Stimulated activated CD4-positive, alpha-beta T cell treated with anti-CD3 and anti-CD28 coated beads, Interleukin-4, amount 100 ng/mL, for 48 hours (primary cell): ENCODE measurements at places on chromosomes 12 and 14.

- no peak for DNase-seq
Measured at GRCh38 chr12:8455727-8456360, at the start of gene CLEC6A. Gene CLEC6A, plus strand, starts transcription at chr12:8455962. Its CDS starts 150 bp downstream, at chr12:8456112.

DNA sequence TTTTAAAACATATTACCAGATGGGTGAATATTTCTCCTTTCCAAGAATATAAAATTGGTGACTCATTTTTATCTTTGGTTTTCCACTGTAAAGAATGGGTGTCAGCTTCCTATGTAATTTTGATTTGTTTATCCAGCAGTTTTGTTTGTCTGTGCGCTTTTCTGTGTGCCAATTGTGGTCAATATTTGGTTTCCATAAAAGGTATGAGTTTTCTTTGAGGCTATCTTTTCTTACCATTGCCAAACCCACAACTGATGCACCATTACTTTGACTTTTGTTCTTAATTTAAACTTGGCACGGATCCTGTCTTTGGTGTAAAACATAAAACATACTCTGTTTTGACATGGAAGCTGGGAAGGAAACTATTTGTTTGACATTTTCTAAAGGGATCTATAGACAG is 78.8 kb upstream of the NAV3 start:
- no peak for DNase-seq

DNA sequence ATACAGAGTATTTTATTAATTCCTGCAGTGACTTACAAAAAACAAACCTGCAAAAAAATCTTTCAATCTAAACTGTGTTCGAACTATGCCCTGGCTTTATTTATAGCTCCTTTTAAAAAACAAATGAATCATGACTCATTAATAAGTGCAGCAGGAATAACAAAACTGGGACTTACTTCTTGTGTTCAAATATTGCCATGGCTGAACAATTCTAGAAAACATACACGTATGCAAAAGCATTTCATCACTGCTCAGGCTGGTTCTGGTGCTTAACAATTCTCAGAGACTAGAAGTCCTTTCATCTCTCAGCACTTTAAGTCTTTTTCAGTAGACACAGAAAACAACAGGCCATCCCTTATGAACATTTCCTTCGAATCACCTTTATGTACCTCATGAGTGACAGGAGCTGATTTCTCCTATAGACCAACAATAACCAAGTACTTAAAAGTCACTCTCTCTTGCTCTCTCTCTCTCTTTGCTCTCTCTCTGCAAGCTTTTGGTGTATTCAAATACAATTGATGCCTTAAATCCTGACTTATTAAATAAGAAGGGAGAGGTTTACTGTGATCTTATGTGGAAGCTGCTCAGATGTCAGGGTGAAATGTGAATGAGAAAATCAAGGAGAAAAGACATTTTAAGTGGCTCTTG is 268.8 kb downstream of the TTC8 start:
- DNase-seq: no peak

DNA sequence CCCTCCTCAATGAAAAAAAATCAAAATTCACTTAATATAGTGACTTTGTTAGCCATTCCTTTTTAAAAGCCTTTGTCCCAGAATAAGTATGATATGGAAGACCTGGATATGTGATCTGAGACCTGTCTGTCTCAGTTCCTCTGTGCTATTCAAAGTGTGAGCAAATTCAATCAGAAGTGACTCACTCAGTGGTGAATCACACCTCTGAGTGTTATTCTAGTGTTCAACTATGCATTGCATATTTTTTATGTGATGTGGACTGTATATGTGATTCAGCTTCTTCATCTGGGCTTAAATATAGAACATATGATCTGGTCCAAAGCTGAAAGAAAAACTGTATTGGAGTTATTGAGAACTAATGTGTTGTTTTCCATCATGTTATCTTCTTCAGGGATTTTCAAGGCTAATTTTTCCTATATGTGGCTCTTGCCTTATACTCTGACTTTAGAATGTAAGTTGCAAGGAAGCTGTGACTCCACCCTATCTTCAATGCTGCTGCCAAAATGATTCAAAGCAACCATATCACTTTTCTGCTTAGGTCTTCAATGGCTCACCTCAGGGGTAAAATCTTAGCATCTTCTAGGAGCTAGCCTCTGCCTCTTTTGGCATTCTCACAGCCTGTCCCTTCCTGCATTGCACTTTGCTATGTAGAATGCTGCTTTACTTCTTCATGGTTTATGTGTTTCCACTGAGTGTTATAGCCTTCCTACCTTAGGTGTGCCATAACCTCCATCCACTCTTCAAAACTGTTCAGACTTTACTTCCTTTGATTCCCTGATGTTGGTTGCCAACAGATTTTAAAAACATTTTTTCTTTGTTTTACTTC is 169.8 kb downstream of the OTOGL start:
- DNase-seq: no peak

GRCh38 chr12:78494911-78495310 is 369.7 kb upstream of the SYT1 start:
- DNase-seq: no peak

DNA sequence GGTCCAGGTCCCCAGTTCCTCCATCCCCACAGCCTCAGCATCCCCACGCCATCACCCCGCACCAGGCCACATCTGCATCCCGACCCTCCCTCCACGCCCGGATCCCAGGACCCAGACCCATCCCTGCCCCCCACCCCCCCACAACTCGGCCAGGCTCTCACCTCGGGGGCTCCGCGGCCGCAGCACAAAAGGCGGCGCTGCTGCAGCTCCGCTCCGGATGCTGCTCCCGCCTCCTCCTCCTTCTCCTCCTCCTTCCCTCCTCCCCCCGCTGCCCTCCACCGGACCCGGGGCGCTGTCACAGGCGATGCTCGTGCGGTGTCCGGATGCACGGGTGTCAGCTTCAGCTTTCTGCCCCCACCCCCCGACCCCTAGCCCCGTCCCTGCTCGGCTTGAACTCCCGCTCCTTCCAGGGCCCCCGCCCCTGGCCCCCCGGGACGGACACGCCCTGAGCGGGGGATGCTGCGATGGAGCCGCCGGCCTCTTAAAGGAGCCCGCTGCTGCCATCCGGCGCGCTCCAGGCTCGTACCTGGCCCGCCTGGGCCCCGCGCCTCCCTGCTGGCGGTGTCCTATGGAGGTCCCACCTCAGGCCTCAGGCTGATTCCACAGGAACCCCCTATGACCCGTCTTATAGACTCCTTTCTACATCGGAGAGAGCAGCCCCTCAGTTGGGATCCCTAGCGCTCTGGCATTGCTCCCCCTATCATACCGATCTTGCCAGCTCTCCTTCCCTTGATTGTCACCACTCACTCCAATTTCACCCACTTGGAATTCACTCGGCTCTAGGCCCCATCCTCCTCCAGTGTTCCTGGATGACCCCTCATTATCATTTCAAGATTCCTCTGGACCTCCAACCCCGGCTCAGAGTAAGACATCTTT is at the start of gene MAP3K12:
Gene MAP3K12 (minus strand): TSS at position 193 of the 876 bp plus-strand sequence. CDS start 12,067 bp downstream, outside the sequence.
- peak; percentile 56 for DNase-seq

DNA sequence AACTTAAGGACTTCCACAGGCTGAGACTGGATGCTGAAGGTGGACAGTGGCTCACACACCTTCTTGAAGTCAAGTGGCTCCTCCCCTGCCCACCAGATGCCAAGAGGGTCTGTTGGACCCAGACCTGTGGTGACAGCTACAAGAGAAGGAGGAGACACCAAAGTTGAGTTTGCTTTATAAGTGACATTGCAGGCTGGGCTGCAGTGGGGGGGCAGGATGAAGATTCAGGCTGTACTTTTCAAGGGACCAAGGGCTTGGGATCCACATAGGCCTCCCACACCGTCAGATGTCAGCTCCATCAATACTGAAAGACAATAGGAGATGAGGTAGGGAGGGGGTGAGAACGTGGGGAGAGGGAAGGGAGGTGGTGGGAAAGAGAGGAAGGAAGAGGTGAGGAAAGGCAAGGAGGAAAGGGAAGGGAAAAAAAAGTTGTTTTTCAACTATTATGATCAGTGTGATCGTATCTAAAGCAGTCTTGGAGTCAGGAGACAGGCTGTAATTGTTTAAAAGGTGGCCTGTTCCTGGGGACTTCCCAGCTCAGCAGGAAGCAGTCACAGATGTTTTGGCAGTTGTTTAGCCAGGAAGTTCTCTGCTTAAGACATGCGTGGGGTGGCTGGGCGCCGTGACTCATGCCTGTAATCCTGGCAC is 84.1 kb upstream of the RESF1 start:
- DNase-seq: peak; percentile 35

- no peak for DNase-seq
Measured at GRCh38 chr12:17278946-17279345, 673.0 kb upstream of the LMO3 start.

DNA sequence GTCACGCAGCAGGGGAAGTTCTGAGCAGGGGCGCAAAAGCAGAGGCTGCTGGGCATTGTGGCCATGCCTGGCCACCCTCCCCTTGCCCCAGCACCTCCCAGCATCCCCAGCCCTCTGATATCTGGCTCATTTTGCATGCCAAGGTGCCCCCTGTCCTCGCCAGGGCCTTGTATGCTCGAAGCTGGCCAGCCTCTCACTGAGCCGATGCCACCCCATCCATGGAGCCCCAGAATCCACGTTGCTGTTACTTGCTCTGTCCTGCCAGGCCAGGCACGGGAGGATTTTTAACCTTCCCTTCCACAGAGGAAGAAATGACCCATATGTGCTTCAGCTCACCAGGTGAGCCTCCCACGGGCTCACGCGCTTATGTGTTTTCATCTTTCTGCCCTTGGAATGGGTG is 413.4 kb downstream of the BCL11B start:
- DNase-seq: no peak

GRCh38 chr14:56514663-56515371 is 64.8 kb upstream of the TMEM260 start:
- DNase-seq: peak; percentile 7

DNA sequence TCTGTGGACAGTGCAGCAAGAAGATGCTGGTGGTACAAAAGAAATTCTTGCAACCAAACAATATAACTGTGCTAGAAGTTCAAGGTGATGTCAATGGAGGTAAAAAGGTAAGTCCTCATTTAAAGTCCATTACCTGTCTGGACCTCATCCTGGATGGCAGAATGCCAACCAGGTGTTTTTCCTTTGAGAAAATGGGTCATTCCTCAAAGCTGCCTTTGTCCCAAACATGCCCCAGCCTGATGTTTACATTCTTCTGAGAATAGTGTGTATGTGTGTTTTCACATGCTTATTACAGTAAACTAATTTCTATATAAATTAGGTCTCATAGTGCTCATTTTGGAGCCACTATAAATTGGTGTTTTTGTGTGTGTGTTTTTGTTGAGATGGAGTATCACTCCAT is 24.9 kb downstream of the ACTR6 start:
- no peak for DNase-seq

- DNase-seq: no peak
Measured at GRCh38 chr12:114848666-114849065, 164.7 kb upstream of the TBX3 start.

GRCh38 chr14:64602826-64603225 is 53.1 kb downstream of the PPP1R36 start:
- DNase-seq: no peak

DNA sequence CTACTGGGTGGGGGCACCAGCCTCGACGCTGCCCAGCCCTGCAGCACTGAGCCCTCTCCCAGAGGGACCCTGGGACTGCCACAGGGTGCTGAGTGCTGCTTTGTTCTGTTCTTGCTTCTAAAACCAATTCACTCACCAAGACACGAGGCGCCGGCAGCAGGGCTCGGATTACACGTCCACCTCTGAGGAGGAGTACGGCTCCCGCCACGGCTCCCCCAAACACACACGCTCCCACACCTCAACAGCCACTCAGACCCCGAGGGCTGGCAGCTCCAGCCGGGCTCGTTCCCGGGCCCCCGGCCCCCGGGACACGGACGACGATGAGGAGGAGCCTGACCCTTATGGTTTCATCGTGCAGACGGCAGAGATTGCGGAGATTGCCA is 24.3 kb downstream of the CEP170B start:
- DNase-seq: no peak

- DNase-seq: no peak
Measured at GRCh38 chr12:91357381-91357780, 174.8 kb upstream of the DCN start.
